ENCODE measurements at places on chromosomes 5 and 9. TPM values are rescaled to one million over a fixed set of nuclear protein-coding genes. Genes with fewer than 3 reads are reported as not detected.

The MRPS30 gene
- 32.5 TPM for total RNA-seq

The ANKRA2 gene
- 17.2 TPM for total RNA-seq

The NR2F1-AS1 gene
- 15.2 TPM for total RNA-seq

The ISL1 gene
- 1.1 TPM for total RNA-seq

The SUSD3 gene
- total RNA-seq: not detected

GRCh38 chr5:82422001-82422740, 144.0 kb upstream of the RPS23 start:
- no peak overlapping the region for H3K4me3 ChIP-seq
- no peaks in the 10 kb centered on the region for H3K36me3 ChIP-seq
- H3K27me3 ChIP-seq: no peaks in the 10 kb centered on the region
- H3K4me1 ChIP-seq: peaks cover 15% of the 10 kb centered on the region
- DNase-seq: no peak

GRCh38 chr9:27335075-27335474, 38.1 kb upstream of the EQTN start:
- no peak overlapping the region for H3K27ac ChIP-seq
- H3K4me3 ChIP-seq: no peak overlapping the region
- no peak for DNase-seq
- H3K36me3 ChIP-seq: no peaks in the 10 kb centered on the region
- H3K27me3 ChIP-seq: peaks cover 11% of the 10 kb centered on the region

- peak overlapping the region; percentile 99 for H3K4me3 ChIP-seq
- H3K4me1 ChIP-seq: peaks cover 32% of the 10 kb centered on the region
- H3K36me3 ChIP-seq: no peaks in the 10 kb centered on the region
- H3K27me3 ChIP-seq: no peaks in the 10 kb centered on the region
- peak overlapping the region; percentile 62 for H3K27ac ChIP-seq
These were observed 589 bp downstream of the RIC1 start for GRCh38 chr9:5629312-5630080.

- no peak overlapping the region for H3K4me3 ChIP-seq
- peaks cover 18% of the 10 kb centered on the region for H3K4me1 ChIP-seq
- H3K27me3 ChIP-seq: no peaks in the 10 kb centered on the region
- no peak overlapping the region for H3K27ac ChIP-seq
These were observed 24.4 kb downstream of the ZCCHC7 start for GRCh38 chr9:37144762-37145161.

DNA sequence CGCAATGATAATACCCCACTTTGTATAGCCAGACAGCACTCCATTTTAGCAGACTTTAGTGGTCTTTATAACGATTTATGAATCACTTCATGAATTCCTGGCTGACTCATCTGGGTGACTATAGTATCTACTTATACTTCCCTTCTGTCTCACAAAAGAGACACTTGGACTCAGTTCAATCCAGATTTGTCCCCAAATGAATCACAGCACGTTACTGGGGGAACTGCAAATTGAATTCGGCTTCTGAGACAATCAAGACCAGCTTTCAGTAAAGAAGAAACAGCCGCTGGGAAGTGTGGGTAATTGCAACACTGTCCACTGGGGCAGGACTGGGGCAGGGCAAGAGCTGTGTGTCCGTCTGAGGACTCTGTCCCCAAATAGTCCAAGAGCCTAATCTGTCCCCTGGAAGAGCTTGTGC, 337.3 kb upstream of the RFX3 start:
- H3K36me3 ChIP-seq: no peaks in the 10 kb centered on the region
- H3K4me3 ChIP-seq: no peak overlapping the region
- peak overlapping the region; percentile 25 for H3K27ac ChIP-seq
- peaks cover 10% of the 10 kb centered on the region for H3K4me1 ChIP-seq

- no peaks in the 10 kb centered on the region for H3K27me3 ChIP-seq
- no peaks in the 10 kb centered on the region for H3K4me1 ChIP-seq
- H3K36me3 ChIP-seq: no peaks in the 10 kb centered on the region
- no peak for DNase-seq
- H3K4me3 ChIP-seq: no peak overlapping the region
These were observed 179.9 kb downstream of the GLIS3 start for GRCh38 chr9:4119778-4120554.

GRCh38 chr5:1801967-1802295, 724 bp downstream of the NDUFS6 start:
- H3K4me1 ChIP-seq: peaks cover 21% of the 10 kb centered on the region
- peak overlapping the region; percentile 62 for H3K4me3 ChIP-seq
- H3K27me3 ChIP-seq: no peaks in the 10 kb centered on the region
- peak overlapping the region; percentile 50 for H3K27ac ChIP-seq
- H3K36me3 ChIP-seq: peaks cover 39% of the 10 kb centered on the region

DNA sequence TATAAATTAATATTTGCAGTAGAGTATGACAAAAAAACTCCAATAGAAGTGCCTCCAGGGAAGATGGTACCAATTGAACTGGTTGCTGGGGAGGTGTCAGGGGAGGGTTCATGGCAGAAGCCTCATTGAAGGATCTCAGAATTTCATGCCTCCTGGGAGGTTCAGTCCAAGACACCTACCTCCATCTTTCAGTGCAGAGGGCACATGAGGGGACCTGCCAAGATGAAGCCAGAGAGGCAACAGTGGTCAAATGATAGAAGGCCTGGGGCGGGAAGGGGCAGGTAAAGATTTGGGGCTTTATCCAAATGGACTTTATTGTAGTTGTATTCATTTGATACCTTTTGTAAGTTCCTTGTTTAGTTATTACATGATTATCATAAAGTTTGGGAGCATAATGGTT, 25.9 kb upstream of the KCNIP1 start:
- no peak overlapping the region for H3K4me3 ChIP-seq
- no peak for DNase-seq
- H3K27ac ChIP-seq: no peak overlapping the region
- H3K27me3 ChIP-seq: no peaks in the 10 kb centered on the region
- H3K36me3 ChIP-seq: no peaks in the 10 kb centered on the region

GRCh38 chr5:142685418-142686209, at the start of gene FGF1:
Gene FGF1 (minus strand): TSS chr5:142686090. CDS start chr5:142614127, 71,963 bp downstream.
- H3K27ac ChIP-seq: no peak within 1 kb of the TSS
- DNase-seq: no peak
- H3K27me3 ChIP-seq: peaks cover 17% of the 10 kb centered on the region
- H3K4me3 ChIP-seq: no peak within 1 kb of the TSS
- no peaks in the 10 kb centered on the region for H3K36me3 ChIP-seq
- peaks cover 7% of the 10 kb centered on the region for H3K4me1 ChIP-seq

GRCh38 chr5:131622633-131623032, 12.4 kb downstream of the RAPGEF6 start:
- H3K27ac ChIP-seq: no peak overlapping the region
- H3K4me3 ChIP-seq: no peak overlapping the region
- H3K4me1 ChIP-seq: no peaks in the 10 kb centered on the region
- no peaks in the 10 kb centered on the region for H3K27me3 ChIP-seq
- H3K36me3 ChIP-seq: no peaks in the 10 kb centered on the region

GRCh38 chr5:10707198-10708142, 53.6 kb downstream of the DAP start:
- DNase-seq: no peak
- H3K4me1 ChIP-seq: peaks cover 39% of the 10 kb centered on the region
- H3K27ac ChIP-seq: no peak overlapping the region
- no peaks in the 10 kb centered on the region for H3K27me3 ChIP-seq

- DNase-seq: peak; percentile 7
- no peaks in the 10 kb centered on the region for H3K4me1 ChIP-seq
- H3K27ac ChIP-seq: no peak overlapping the region
- H3K36me3 ChIP-seq: peaks cover 14% of the 10 kb centered on the region
- no peak overlapping the region for H3K4me3 ChIP-seq
These were observed 35.5 kb downstream of the DDX46 start for GRCh38 chr5:134794082-134794481.

- no peaks in the 10 kb centered on the region for H3K4me1 ChIP-seq
- no peak for DNase-seq
- H3K4me3 ChIP-seq: no peak overlapping the region
- no peak overlapping the region for H3K27ac ChIP-seq
- no peaks in the 10 kb centered on the region for H3K27me3 ChIP-seq
These were observed 18.4 kb upstream of the FBP2 start for GRCh38 chr9:94612071-94612470.

GRCh38 chr5:11898-12297, 80.1 kb upstream of the PLEKHG4B start:
- DNase-seq: no peak
- no peak overlapping the region for H3K27ac ChIP-seq
- no peaks in the 10 kb centered on the region for H3K36me3 ChIP-seq
- H3K27me3 ChIP-seq: no peaks in the 10 kb centered on the region

DNA sequence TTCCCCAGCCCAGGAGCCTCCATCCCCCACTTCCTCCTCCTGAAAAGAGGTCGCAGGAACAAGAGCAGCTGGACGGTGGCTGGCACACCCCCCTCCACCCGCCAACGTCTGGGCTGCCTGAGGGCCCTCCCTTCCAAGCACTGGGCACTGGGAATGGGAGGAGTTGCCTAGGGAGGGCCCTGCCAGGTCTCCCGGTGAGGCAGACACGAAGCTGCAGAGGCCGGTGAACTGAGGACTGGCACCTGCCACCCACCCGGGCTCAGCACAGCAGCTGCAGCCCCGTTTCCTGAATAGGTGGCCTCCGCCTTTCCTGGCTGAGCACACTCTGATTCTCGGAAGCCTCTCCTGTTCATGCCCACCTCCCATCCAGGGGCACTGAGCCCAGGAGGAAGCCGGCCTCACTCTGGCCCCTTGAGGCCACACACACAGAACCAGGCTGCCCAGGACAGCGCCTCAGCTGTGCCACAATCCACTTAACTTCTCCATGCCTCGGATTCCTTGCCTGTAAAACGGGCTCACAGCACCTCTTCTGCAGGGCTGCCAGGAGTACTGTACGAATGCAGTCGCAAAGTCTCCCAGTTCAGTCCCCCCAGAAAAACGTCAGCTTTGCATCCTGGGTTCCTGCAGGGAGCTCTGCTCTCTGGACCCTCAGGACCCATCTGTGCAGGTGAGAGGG, 1.3 kb downstream of the NPDC1 start:
- H3K4me3 ChIP-seq: peak overlapping the region; percentile 44
- peaks cover 41% of the 10 kb centered on the region for H3K4me1 ChIP-seq
- H3K27me3 ChIP-seq: no peaks in the 10 kb centered on the region
- H3K27ac ChIP-seq: no peak overlapping the region
